WTC11 (cell line): ENCODE measurements at places on chromosomes 2 and 18.

- no peaks in the 10 kb centered on the region for H3K27me3 ChIP-seq
- H3K36me3 ChIP-seq: peaks cover 36% of the 10 kb centered on the region
- no peak overlapping the region for H3K27ac ChIP-seq
- H3K4me3 ChIP-seq: no peak overlapping the region
Observed at GRCh38 chr2:10647441-10647840, 42.3 kb downstream of the NOL10 start.

GRCh38 chr2:189015359-189015758 lies 41.2 kb downstream of the COL3A1 start:
- no peak overlapping the region for H3K27ac ChIP-seq
- no peaks in the 10 kb centered on the region for H3K36me3 ChIP-seq
- no peaks in the 10 kb centered on the region for H3K27me3 ChIP-seq
- H3K4me1 ChIP-seq: peaks cover 14% of the 10 kb centered on the region

- H3K4me1 ChIP-seq: no peaks in the 10 kb centered on the region
- H3K27me3 ChIP-seq: no peaks in the 10 kb centered on the region
Observed at GRCh38 chr2:88832311-88832991, 141.0 kb downstream of the RPIA start.

DNA sequence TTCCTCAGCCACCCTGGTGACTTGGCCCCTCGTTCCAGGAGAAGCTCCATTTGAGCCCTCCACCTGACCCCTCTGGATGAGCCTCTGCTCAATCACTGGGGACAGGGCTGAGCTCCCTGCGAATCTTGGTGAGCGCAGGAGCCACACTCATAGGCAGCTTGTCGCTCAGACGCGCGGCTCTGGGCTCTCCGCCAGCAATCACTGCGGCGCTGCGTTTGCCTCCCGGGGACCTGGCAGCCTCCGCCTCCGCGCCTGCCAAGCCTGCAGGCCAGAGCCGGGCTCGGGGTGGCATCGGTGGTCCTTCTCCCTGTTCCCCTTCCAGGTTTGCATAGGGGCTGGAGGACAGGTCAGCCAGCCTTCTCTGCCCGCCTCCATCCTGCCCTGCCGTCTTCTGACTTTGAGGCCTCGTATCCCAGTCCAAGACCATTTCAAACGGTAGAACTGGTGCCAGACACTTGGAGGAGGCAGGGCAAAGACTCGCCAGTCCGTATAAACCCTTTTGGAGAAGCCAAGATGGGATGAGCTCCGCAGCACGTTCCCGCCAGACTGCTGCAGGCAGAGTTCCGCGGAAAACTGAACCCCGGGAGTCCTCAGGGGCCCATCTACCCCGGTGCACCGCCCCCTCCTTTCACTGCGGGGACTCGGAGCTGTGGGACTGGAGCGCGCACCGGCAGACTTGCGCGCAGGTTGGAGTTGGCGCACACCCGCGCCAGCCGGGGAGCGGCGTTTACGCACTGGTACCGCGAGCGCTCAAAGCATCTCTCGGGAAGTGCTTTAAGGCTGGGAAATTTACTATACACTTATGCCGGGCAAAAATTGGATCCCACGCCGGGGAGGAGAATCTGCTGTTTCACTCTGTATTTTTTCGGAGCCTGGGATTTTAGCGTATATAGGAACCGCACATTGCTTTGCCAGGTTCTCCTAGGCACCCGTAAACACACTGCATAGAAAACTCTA lies 1.1 kb upstream of the TACR1 start:
- no peaks in the 10 kb centered on the region for H3K36me3 ChIP-seq
- no peak overlapping the region for H3K27ac ChIP-seq
- H3K4me1 ChIP-seq: peaks cover 21% of the 10 kb centered on the region
- peaks cover 68% of the 10 kb centered on the region for H3K27me3 ChIP-seq
- H3K4me3 ChIP-seq: peak overlapping the region; percentile 84
- peak; percentile 58 for DNase-seq

GRCh38 chr18:9029131-9029530 lies 73.4 kb upstream of the NDUFV2 start:
- no peak overlapping the region for H3K27ac ChIP-seq

GRCh38 chr2:24273598-24273997 lies 86.7 kb downstream of the ITSN2 start:
- H3K4me1 ChIP-seq: peaks cover 5% of the 10 kb centered on the region
- H3K4me3 ChIP-seq: no peak overlapping the region
- H3K27me3 ChIP-seq: no peaks in the 10 kb centered on the region
- no peak overlapping the region for H3K27ac ChIP-seq

GRCh38 chr2:11503354-11503927 lies 30.4 kb upstream of the GREB1 start:
- peaks cover 17% of the 10 kb centered on the region for H3K4me1 ChIP-seq
- DNase-seq: no peak
- H3K27ac ChIP-seq: no peak overlapping the region
- peaks cover 14% of the 10 kb centered on the region for H3K36me3 ChIP-seq
- no peak overlapping the region for H3K4me3 ChIP-seq
- no peaks in the 10 kb centered on the region for H3K27me3 ChIP-seq

- DNase-seq: no peak
- peaks cover 37% of the 10 kb centered on the region for H3K27me3 ChIP-seq
- peak overlapping the region; percentile 68 for H3K4me3 ChIP-seq
- no peak overlapping the region for H3K27ac ChIP-seq
- H3K36me3 ChIP-seq: peaks cover 5% of the 10 kb centered on the region; the same call in 1 of the 2 replicates
- H3K4me1 ChIP-seq: peaks cover 37% of the 10 kb centered on the region
Observed at GRCh38 chr2:10912076-10912731, 470 bp downstream of the KCNF1 start.

- peaks cover 10% of the 10 kb centered on the region for H3K4me1 ChIP-seq
- no peaks in the 10 kb centered on the region for H3K36me3 ChIP-seq
- H3K27me3 ChIP-seq: peaks cover 7% of the 10 kb centered on the region; the same call in 1 of the 2 replicates
- H3K4me3 ChIP-seq: no peak overlapping the region
Observed at GRCh38 chr2:15580451-15580850, 11.2 kb upstream of the DDX1 start.

GRCh38 chr2:226159875-226160479 lies 639.6 kb downstream of the IRS1 start:
- peak overlapping the region; percentile 60 for H3K4me3 ChIP-seq
- H3K36me3 ChIP-seq: no peaks in the 10 kb centered on the region
- no peak for DNase-seq
- H3K27ac ChIP-seq: peak overlapping the region; percentile 98
- peaks cover 53% of the 10 kb centered on the region for H3K4me1 ChIP-seq

- H3K27ac ChIP-seq: no peak overlapping the region
- H3K4me3 ChIP-seq: no peak overlapping the region
- H3K27me3 ChIP-seq: peaks cover 5% of the 10 kb centered on the region; the same call in 1 of the 2 replicates
- peak; percentile 63 for DNase-seq
- peaks cover 12% of the 10 kb centered on the region for H3K36me3 ChIP-seq
Observed at GRCh38 chr2:63189026-63189425, 138.4 kb downstream of the OTX1 start.

DNA sequence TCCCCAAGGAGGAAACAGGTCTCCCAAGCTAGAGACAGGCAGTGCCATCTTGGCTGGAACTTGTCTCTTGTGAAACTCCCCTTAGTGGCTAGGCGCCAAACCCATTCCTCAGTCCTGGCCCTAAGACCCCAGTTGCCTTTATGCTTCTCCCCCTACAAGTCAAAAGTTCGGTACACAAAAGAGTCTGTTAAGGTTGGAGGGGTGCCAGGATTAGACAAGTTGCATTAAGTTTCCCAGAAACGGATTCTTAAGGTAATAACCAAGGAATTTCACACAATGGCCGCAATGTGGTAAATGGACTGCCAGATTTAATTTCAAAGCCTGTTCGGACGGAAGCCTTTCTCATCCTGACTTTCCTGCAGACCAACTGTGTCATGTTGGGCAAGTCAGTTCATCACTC lies 80.7 kb downstream of the CCBE1 start:
- no peak for DNase-seq
- no peak overlapping the region for H3K4me3 ChIP-seq
- H3K36me3 ChIP-seq: no peaks in the 10 kb centered on the region
- H3K4me1 ChIP-seq: peaks cover 8% of the 10 kb centered on the region
- no peaks in the 10 kb centered on the region for H3K27me3 ChIP-seq

DNA sequence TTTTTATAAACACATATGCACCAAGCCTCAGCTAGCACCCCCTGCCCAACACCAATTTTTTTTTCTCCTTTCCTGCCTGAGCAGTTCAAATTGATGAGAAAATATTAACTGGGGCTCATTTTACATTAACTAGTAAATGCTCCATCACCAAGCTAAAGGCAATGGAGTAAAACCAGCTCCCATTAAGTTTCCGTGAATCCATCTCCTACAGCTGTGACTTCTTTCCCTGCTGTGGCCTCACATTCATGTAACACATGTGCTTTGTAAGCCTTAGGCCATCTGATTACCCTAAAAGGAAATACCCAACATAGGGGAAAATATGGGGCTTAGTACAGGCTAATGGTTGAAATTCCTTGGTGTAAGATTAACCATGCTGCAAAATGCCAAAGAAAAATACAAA lies 60.8 kb downstream of the DNER start:
- no peak overlapping the region for H3K4me3 ChIP-seq
- H3K27ac ChIP-seq: no peak overlapping the region
- no peaks in the 10 kb centered on the region for H3K36me3 ChIP-seq
- DNase-seq: no peak

GRCh38 chr18:47331026-47331425 lies 79.6 kb upstream of the SKOR2 start:
- no peaks in the 10 kb centered on the region for H3K27me3 ChIP-seq
- DNase-seq: no peak
- peaks cover 10% of the 10 kb centered on the region for H3K4me1 ChIP-seq

- H3K36me3 ChIP-seq: peaks cover 30% of the 10 kb centered on the region
- no peak overlapping the region for H3K27ac ChIP-seq
- no peaks in the 10 kb centered on the region for H3K4me1 ChIP-seq
- no peak overlapping the region for H3K4me3 ChIP-seq
Observed at GRCh38 chr2:36540986-36541754, 56.8 kb downstream of the FEZ2 start.

DNA sequence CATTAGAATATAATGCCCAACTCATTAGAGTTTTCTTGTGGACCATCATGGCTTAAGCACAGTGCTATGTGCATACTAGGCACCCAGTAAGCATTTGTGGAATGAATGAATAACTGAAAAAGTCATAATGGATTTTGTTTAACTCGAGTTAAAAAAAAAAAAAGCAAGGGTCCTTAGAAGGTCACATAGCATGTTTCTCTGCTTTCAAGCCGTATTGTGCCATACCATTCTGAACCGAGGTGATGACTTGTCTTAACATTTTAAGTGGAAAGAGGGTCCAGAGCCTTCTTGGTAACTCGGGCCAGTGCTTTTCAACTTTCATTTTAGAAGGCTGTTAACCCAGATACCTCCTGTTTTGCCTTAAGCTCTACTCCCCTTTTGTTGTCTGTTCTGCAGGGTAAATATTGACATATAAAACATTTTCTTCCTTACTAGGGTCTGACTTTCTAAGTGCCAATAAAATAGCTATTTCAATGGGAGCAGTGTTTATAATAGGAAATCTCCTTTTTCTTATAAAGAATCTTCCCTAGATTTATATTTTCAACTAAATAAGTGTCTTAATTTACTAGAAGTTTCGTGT lies 787 bp upstream of the ADGRF3 start:
- H3K27ac ChIP-seq: peak overlapping the region; percentile 97
- no peaks in the 10 kb centered on the region; the same call in none of the 2 replicates for H3K36me3 ChIP-seq
- no peaks in the 10 kb centered on the region for H3K27me3 ChIP-seq
- H3K4me3 ChIP-seq: peak overlapping the region; percentile 98
- no peak for DNase-seq
- H3K4me1 ChIP-seq: peaks cover 26% of the 10 kb centered on the region

- H3K27ac ChIP-seq: no peak overlapping the region
- H3K36me3 ChIP-seq: no peaks in the 10 kb centered on the region
- 0 out of 2 replicates have a peak, but pooled peaks cover 3% of the 10 kb centered on the region for H3K4me1 ChIP-seq
- no peak for DNase-seq
- H3K27me3 ChIP-seq: no peaks in the 10 kb centered on the region
Observed at GRCh38 chr18:75977081-75977480, 518.0 kb downstream of the ZNF516 start.

DNA sequence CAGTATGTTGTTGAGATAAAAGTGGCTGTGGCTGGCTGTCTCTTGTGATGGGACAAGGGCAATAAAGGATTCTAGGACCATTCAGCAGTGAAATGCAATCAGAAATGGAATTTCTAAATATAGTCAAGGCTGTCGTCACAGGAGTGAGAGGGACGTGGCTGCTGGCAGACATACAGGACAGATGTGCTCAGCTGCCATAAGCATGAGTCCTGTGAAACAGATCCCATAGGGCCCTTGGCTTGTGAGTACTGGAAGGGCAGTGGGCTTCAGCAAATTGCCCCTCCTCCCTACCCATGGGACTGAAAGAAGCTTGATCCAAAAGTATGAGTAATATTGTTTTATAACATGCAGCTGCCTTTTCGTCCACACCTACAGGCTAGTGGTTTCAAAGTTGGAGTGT lies 4.2 kb upstream of the CNNM3 start:
- H3K27ac ChIP-seq: no peak overlapping the region
- no peak overlapping the region for H3K4me3 ChIP-seq
- peaks cover 7% of the 10 kb centered on the region for H3K4me1 ChIP-seq
- no peak for DNase-seq
- peaks cover 3% of the 10 kb centered on the region; the same call in 1 of the 2 replicates for H3K36me3 ChIP-seq

DNA sequence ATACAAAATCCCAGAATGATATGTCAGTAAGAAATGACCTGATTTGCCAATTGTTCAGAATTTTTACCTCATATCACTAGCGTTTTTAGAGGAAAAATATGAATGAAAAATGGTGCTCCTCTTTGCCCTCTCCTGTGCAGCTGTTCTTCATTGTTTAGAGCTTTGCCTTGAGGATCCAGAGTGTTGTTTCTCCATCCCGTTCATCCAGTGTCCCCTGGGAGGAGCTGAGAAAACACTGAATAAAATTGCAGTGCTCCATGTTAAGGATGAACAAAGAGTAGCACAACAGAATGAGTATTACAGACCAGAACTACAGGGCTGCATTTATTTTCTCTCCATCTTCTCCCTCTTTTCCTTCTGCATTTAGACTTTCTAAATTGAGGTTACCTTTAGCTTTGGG lies 133.1 kb downstream of the ADCYAP1 start:
- no peak overlapping the region for H3K27ac ChIP-seq
- H3K27me3 ChIP-seq: peaks cover 5% of the 10 kb centered on the region; the same call in 1 of the 2 replicates
- H3K4me3 ChIP-seq: no peak overlapping the region
- no peak for DNase-seq

GRCh38 chr2:200812122-200813022 lies 662 bp downstream of the BZW1 start:
- peak overlapping the region; percentile 86 for H3K27ac ChIP-seq
- peak overlapping the region; percentile 86 for H3K4me3 ChIP-seq
- H3K36me3 ChIP-seq: peaks cover 41% of the 10 kb centered on the region
- H3K4me1 ChIP-seq: peaks cover 22% of the 10 kb centered on the region

GRCh38 chr2:8545695-8546611 lies 135.9 kb upstream of the ID2 start:
- H3K4me3 ChIP-seq: no peak overlapping the region
- no peak overlapping the region for H3K27ac ChIP-seq
- no peaks in the 10 kb centered on the region for H3K36me3 ChIP-seq
- H3K27me3 ChIP-seq: no peaks in the 10 kb centered on the region
- no peak for DNase-seq

- H3K4me3 ChIP-seq: peak overlapping the region; percentile 61
- H3K4me1 ChIP-seq: peaks cover 12% of the 10 kb centered on the region
- DNase-seq: peak; percentile 95
- H3K36me3 ChIP-seq: no peaks in the 10 kb centered on the region
- peaks cover 10% of the 10 kb centered on the region for H3K27me3 ChIP-seq
Observed at GRCh38 chr2:11129598-11130449, 25.4 kb upstream of the SLC66A3 start.

- H3K27me3 ChIP-seq: no peaks in the 10 kb centered on the region
- peaks cover 6% of the 10 kb centered on the region; the same call in 1 of the 2 replicates for H3K4me1 ChIP-seq
- H3K4me3 ChIP-seq: no peak overlapping the region
- no peak overlapping the region; the same call in 1 of the 2 replicates for H3K27ac ChIP-seq
- no peak for DNase-seq
Observed at GRCh38 chr2:178928077-178928476, 120.9 kb upstream of the TTN start.
